ENCODE measurements at places on chromosomes 13 and 19.

- peaks cover 5% of the 10 kb centered on the region for H3K4me1 ChIP-seq
- no peak overlapping the region for H3K4me3 ChIP-seq
- no peak for DNase-seq
- H3K27ac ChIP-seq: no peak overlapping the region
- H3K36me3 ChIP-seq: peaks cover 8% of the 10 kb centered on the region
These were observed 17.0 kb upstream of the COX7A1 start for GRCh38 chr19:36169084-36169760.

GRCh38 chr13:41456768-41457588, at the start of gene RGCC:
Gene RGCC, plus strand, starts transcription at chr13:41457550. Its CDS starts 158 bp downstream, at chr13:41457708.
- DNase-seq: peak; percentile 91
- peaks cover 46% of the 10 kb centered on the region for H3K4me1 ChIP-seq
- H3K4me3 ChIP-seq: peak within 1 kb of the TSS; percentile 90
- no peaks in the 10 kb centered on the region for H3K27me3 ChIP-seq
- H3K36me3 ChIP-seq: peaks cover 55% of the 10 kb centered on the region
- peak within 1 kb of the TSS; percentile 92 for H3K27ac ChIP-seq

- no peak overlapping the region for H3K4me3 ChIP-seq
- peaks cover 5% of the 10 kb centered on the region for H3K36me3 ChIP-seq
- no peaks in the 10 kb centered on the region for H3K27me3 ChIP-seq
- peaks cover 21% of the 10 kb centered on the region for H3K4me1 ChIP-seq
- no peak overlapping the region for H3K27ac ChIP-seq
These were observed 84.8 kb downstream of the SIPA1L3 start for GRCh38 chr19:37991841-37992248.

GRCh38 chr19:13872339-13872694, 4.6 kb upstream of the NANOS3 start:
- DNase-seq: no peak
- peak overlapping the region; percentile 48 for H3K4me3 ChIP-seq
- peaks cover 17% of the 10 kb centered on the region for H3K4me1 ChIP-seq
- peaks cover 53% of the 10 kb centered on the region for H3K27me3 ChIP-seq
- peaks cover 2% of the 10 kb centered on the region for H3K36me3 ChIP-seq

GRCh38 chr19:51457351-51458013, 772 bp downstream of the SIGLEC8 start:
- no peaks in the 10 kb centered on the region for H3K4me1 ChIP-seq
- H3K36me3 ChIP-seq: peaks cover 3% of the 10 kb centered on the region
- DNase-seq: no peak
- no peak overlapping the region for H3K4me3 ChIP-seq
- peak overlapping the region; percentile 35 for H3K27ac ChIP-seq

All from central memory CD8-positive, alpha-beta T cell (primary cell).